ENCODE measurements at places on chromosomes 12 and 14.
A peak's percentile ranks its signal among the peaks of the same experiment; 100 is the strongest.

DNA sequence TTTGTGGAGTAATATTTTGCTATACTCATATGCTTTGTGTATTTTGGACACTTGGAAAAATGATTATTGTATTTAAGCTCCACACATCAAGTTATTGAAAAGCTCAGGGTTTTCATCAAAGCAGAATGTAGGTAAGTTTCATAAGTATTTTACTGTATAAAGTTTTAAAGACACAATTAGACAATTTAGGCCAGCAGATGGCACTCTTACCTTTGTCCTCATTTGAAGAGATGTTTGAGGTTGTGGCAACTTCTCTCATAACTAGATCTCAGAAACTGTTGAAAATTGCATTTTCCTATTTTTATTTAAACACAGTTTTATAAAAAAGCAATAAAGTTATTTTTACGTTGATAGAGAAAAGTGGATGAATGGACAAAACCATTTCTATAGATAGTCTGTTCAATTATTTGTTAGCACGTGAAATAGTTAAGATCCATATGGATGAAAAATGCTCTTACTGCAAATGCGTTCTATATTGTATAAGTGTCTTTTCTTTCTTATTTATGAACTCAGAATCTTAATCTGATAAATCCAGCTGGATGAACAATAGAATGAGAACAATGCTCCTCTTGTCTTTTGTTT lies 300.0 kb downstream of the AEBP2 start:
- no peak for DNase-seq

DNA sequence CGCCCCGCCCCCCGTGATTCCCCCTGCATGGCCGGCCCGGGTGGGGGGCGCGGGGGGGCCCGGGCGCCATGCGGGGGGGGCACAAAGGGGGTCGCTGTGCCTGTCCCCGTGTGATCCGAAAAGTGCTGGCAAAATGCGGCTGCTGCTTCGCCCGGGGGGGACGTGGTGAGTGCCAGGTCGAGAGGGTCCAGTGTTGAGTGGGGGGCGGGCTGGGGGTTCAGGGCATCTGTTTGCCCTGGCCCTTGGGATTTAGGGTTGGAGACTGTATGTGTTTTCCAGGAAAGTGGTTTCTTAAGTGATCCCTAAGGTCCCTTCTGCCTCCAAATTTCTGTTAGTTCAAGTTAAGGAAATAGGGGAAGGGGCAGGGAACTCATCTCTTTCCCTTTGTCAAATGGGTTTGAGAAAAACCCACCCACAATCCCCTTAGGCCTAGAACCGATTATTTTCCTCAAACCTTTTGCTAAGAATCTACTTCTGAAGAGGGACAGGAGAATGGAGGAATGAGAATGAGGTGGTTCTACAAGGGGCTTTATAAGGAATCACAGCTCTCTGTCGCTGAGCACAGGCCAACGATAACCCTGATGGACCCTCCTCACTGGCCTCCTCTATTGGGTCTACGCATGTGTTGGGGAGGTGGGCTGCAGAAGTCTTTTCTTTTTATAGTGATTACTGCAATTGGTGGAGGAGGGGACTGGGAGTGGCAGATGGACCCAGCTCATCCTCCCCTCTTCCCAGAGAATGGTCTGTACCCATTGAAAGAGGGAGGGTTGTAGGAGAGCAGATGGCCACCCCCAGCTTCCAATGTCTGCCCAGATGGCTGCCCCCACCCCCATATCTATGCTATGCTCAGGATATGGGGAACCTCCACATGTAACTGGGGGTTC lies 834 bp downstream of the ARHGEF25 start:
- DNase-seq = no peak

- peak; percentile 77 for DNase-seq
Measured at GRCh38 chr14:77181603-77182437, at the start of gene TMEM63C. Gene TMEM63C, plus strand, starts transcription at chr14:77181798. Its CDS starts 37,016 bp downstream, at chr14:77218814.

GRCh38 chr12:57451233-57451778 lies 3.8 kb upstream of the INHBE start:
- DNase-seq = no peak

GRCh38 chr14:97428808-97429440 lies 631.7 kb downstream of the VRK1 start:
- no peak for DNase-seq

- no peak for DNase-seq
Measured at GRCh38 chr12:106030210-106031071, 108.3 kb downstream of the NUAK1 start.

DNA sequence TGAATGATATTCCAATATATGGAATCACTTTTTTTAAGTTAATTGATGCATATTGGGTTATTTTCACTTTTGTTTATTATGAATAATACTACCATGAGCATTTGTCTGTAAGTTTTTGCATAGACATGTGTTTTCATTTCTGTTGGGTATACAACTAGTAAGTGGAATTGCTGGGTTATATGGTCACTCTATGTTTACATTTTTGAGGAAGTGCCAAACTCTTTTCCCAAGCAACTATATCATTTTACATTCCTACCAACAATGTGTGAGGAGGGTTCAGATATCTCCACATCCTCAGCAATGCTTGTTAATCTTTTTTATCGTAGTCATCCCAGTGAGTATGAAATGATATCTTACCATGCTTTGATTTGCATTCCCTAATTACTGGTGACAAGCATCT lies 64.0 kb downstream of the MON2 start:
- no peak for DNase-seq

DNA sequence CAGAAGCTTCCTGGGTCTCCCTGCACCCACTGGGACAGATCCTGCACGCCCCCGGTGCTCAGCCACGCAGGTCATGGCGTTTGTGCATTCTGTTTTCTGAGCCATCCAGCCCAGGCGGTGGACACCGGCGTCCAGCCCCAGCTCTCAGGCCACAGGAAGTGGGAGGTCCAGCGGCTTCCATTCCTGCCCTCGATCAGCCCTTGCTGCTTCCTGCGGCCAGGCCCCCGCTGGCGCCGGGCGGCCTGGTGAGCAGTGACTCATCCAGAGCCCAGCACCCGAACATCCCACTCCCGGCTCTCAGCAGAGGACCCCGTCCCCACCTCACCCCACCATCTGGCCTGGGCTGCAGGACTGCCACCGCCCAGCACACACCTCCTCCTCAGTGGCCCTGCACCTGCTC lies 18.0 kb upstream of the NUDT14 start:
- no peak for DNase-seq

DNA sequence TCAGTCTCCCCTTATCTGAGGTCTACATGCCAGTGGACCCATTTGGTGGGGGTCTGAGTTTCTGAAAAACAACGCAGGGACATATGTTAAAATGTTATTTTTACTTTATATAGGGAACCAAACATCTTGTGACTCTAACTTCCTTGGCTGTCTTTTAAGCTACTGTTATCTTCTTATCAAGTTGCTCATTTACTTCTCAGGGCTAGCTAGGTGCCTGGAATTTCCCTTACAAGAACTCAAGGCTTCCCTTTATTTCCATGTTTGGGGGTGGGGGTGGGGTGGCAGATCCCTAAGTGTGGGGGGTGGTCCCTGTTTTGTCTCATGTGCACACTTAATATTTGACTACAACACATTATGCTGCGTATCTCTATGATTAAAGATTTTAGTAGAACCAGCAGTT lies 31.6 kb downstream of the PPP1R36 start:
- no peak for DNase-seq

- DNase-seq = no peak
Measured at GRCh38 chr14:100129161-100129589, 30.3 kb downstream of the DEGS2 start.

GRCh38 chr14:99270458-99271220 lies 1.4 kb downstream of the BCL11B start:
- no peak for DNase-seq

DNA sequence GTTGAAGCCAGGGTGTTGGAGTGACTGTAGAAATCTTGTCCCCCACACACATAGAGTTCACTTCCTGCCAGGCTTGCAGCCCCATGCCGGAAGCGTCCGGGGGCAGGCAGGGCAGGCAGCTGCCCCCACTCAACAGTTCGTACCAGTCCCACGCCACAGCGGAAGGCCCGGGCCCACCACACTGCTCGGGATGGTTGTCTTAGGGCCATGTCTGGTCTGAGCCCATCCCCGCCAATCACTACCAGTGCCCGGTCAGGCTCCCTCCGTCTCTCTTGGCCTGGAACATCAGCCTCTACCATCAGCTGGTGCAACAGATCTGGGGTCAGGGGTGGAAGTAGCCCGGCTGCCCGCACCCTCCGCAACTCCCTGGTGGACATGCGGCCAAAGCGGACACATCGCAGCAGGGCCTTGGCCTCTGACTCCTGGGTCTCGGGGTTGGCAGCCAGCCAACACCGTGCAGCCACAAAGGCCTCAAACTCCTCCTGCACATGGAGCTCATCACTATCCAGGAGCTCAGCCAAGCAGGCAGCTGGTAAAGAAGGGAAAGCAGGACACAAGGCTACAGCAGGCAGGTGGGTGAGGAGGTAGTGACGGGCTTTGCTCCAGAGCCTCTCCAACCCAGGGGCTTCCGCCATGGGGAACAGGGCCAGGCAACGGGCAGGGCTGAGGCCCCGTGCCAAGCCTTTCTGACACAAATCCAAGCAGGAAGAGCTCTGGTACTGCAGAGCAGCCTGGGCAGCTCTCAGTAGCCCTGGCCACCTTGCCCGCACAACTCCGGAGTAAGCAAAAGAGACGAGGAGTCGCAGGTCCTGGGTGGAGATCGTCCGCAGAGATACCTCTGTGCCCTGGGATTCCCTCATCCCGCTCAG lies 5.9 kb downstream of the KLHL33 start:
- DNase-seq = no peak

GRCh38 chr12:19547271-19547671 lies 108.0 kb downstream of the AEBP2 start:
- DNase-seq = no peak

GRCh38 chr12:113461666-113462065 lies 10.0 kb downstream of the LHX5 start:
- DNase-seq = no peak
